CD4-positive, alpha-beta T cell treated with Interferon alpha-2 for 1 hour (primary cell): ENCODE measurements at places on chromosomes 1 and 21.

DNA sequence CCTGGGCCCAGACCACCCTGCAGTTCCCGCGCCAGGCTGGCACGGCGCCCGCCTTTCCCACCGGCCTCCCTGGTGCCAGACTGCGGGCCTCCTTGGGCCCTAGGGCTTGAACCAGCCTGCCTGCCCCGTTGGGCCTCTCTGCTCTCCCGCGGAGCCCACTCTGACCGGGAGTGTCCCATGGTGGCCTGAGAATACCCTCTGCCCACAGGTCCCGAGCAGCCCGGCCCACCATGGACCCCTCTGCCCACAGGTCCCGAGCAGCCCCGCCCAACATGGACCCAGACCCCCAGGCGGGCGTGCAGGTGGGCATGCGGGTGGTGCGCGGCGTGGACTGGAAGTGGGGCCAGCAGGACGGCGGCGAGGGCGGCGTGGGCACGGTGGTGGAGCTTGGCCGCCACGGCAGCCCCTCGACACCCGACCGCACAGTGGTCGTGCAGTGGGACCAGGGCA is 7.9 kb downstream of the MIB2 start:
- DNase-seq = no peak

GRCh38 chr1:26839339-26839722 is 12.8 kb downstream of the ZDHHC18 start:
- no peak for DNase-seq

GRCh38 chr1:194717941-194718340 is 1531.5 kb upstream of the B3GALT2 start:
- DNase-seq = no peak

DNA sequence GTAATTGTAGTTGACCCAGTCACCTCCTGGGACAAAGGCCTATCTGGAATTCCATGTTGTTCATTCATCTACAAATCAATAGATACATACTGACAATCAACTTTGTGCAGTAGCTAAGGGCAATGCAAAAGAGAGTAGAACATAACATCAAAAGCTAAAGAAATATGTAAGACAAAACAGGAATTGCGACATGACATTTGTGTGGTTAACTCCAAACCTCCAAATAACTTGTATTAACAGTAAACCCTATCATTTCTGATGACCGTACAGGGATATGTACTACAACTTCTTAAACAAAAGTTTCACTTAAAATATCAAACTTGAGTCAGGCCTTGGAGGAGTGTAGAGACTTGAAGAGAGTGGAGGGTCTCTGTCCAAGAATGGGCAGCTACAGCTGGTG is 317.6 kb downstream of the SPATA17 start:
- no peak for DNase-seq

- no peak for DNase-seq
These were observed 182.4 kb downstream of the SMYD3 start for GRCh38 chr1:246324711-246325110.

DNA sequence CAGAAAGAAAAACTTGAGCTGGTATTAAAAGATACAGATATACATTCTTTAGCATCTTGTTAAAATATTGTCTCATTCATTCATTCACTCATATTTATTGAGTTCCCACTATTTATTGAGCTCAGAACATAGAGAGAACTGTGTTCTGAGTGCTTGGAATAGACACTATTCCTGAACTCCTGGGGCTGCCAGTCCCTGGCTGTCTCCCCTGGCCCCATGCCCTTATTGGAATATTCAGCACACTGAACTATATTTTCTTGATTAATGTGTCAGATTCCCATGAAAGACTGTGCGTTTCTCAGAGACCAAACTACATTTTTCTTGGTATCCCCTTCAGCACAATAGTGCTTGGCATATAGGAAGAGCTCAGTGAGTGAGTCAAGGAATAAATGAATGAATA is 44.0 kb upstream of the DAB1 start:
- DNase-seq = no peak

DNA sequence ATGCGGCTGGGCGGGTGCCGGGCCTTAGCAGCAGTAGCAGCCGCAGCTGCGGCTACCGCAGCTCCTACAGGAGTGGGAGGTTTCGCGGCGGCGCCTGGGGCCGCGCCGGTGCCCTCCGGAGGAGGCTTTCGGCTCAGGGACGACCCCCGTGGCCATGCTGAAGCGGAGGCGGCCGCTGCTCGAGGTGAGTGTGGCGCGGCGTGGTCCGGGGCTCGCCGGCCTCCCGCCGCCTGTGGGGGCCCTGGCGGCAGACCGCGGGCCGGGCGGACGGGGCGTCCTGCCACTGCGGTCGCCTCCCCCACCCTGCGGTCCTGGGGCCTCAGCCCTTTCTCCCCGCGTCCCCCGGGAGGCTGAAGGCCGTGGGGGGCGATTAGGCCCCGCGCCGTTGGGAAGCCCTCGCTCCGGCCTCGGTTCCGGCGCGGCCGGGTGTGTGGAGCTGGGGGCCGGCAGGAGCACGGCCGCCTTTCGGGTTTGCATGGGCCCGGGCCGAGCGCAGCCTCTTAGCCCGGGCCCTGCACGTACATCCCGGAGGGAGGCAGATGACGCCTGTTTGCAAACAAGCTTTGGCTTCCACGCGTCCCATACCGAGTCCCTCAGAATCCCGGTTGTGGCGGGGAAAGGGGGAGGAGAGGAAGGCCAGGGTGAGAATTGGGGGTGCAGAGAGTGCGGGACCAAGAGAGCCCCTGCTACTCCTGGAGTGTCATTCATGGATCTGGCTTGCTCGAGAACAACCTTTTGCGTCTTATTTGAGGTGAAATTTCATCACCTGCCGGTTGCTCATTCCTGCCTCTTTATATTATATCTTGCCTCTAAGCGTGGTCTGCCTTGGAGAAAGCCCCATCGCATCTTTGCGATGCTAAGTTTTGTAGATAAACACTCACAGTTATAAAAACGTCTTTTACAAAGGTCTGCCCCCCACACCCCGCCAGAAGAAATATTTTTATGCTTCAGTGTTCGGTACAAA is 613 bp downstream of the ZFYVE9 start:
- no peak for DNase-seq

GRCh38 chr1:11855430-11855829 is 3.3 kb downstream of the NPPB start:
- no peak for DNase-seq

DNA sequence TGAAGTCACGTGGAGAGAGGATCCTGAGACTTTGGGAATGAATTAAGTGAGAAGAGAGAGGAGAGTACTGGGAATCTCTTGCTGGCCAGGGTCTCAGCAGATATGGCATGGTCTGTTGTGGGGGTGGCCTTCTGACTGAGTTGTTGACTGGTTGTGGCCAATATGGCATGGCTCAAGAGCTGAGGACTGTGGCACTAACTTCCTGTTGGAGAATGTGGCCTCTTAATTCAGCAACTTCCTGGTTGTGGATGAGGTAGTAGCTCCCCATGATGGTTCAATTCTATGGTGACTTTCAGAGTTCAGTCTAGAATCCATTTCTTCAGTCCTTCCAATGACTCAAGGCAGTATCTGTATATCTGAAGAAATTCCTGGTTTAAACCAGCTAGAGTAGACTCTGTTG is 44.7 kb upstream of the PAXBP1 start:
- DNase-seq = no peak

DNA sequence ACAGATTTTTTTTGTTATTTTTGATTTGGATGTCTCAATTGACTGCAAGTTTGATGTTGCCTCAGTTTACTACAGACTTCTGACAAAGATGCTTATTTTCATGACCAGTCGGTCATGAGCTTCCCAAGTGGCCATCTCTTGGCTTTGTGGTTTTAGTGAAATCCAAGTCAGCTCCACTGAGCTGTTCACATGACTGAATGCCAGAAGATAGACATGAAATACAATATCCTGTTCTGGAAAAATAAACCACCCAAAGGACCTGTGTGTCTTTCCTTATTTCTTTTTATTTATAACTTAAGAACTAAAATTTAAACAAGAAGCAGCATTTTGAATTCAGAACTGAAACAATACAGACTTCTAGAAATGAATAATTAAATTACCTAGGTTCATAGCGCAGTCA is 89.3 kb downstream of the HMCN1 start:
- DNase-seq = no peak

DNA sequence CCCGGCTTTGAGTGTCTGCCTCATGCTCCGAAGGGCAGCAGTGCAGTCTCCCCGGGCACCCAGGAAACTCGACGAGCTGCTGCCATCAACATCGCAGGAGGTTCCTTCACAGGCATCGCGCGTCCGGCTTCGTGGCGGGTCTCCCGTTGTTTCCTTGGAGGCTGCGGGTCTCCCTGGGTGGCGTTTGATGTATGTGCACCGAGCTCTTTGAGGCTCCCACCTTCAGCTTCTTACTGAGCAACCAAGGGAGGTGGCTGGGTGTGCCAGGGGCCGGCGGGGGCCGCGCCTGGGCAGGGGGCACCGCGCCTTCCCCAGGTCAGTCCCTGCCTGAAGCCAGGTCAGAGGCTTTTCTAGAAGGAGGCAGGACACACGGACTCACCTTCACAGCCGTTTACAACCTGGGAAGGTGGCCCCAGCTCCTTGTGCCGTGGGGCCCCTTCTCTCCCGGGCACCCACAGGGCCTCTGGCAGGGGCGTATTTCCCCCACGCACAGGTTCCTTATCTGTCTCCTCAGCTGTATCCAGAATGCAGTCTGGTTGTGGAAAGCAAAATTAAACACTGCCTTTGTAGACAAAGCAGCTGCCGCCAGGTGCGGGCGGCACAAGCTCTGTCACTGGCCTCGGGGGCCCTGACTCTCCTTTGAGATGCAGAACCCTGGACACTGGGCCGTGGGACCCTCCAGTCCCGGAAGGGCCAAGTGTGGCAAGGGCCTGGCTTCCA is 21.7 kb upstream of the PEX10 start:
- DNase-seq = no peak

DNA sequence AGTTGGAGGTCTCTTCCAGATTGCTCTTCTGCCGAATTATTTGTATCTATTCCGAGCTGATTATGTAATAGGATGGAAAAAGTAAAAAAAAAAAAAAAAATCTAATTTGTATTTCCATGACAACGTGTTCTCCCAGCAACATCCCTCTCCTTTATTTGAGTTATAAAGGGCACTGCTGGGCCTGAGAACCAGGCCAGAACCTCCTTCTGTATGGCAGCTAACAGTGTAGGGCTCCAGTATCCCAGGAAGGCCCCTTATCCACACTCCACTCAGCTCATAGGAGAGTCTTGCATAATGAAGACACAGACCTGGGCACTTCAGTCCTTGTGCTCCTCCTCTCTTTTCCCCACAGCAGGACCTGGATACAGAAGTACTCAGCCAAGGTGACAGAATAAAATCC is 3.7 kb upstream of the IPO9 start:
- no peak for DNase-seq

DNA sequence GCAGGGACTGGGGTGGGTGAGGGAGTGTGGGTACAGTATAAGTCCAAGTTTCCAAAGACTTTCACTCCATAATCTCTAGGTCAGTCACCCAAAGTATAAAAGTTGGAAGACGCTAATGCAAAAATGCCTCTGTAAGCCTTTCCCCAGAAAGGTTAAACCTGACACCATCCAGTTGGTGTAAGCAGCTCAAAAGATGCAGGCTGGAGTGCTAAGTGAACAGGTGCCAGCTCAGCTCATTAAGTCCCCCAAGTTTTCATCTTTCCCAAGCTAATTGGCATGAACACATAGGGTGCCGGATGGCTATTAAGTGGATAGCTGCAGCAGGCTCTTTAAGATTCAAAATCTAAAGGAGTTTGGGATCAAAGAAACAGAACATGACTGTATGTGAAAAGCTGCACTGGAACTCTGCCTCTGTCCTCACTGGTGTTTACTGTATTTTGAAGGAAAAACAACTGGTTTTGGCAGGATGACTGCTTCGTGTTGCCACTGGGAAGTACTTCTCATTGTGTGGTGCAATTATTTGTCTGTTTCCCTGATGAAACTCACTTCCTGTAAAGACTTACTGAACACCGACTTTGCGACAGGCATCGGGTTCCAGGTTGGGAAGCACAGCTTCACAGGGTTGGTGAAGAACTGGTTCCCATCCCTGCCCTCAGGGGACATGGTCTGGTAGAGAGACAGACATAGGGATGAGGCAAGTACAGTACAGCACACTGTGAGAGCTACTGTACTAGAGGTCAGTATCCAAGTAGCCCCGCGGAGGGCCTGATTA is 152.7 kb downstream of the DAB1 start:
- DNase-seq = no peak

DNA sequence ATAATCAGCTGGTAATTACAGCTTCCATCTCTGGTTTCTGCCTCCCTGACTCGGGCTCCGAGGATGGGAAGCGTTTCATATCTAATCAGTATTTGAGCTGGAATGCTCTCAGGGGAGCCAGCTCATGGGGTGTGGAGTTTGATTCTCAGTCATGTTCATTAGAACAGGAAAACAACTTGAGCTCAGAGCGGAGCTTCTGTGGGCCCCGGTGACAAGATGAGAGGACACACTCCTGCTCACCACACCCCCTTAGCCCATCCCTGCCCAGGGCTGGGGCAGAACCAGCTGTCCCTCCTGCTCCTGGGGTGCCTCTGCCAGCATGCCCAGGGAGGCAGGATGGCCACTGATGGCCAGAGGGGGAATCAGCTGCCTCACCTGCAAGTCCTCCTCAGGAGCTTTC is 726.0 kb downstream of the PTPRU start:
- no peak for DNase-seq

- no peak for DNase-seq
These were observed 49.1 kb upstream of the LRRC3 start for GRCh38 chr21:44405948-44406872.

GRCh38 chr21:43790010-43790524 is 690 bp downstream of the RRP1 start:
- no peak for DNase-seq

DNA sequence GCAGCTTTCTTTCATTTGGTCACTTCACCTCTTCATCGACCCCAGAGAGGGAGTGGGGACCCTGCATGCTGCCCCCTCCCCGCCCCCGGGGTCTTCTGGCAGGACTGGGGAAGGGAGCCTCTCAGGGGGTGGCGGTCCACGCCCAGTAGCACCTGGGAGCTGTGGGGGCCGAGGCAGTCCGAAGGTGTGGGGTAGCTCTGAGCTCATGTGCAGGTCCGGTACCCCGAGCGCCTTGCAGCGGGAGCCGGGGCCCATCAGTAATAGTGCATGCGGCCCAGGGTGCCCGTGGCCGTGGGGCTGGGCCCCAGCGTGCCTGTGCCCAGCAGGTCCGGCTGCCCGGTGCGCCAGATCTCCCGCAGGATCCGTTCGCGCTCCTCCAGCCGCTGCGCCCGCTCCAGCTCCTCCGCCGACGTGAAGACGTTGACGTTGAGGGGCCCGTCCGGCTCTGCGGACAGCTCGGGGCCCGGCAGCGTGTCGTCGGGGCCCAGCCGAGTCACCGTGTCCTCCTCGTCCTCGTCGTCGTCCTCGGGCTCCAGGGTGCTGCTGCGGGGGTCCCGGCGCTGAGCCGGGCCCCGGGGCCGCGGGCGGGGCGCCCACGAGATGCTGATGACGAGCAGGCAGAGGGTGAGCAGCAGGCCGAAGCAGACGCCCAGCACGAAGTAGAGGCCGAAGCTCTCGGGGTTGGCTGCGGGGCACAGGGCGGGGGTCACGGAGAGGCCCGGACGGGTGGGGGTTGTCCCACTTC is 1.2 kb downstream of the EVA1B start:
- DNase-seq = no peak
